ENCODE measurements at places on chromosomes 6 and 20.
A peak's percentile ranks its signal among the peaks of the same experiment; 100 is the strongest.

DNA sequence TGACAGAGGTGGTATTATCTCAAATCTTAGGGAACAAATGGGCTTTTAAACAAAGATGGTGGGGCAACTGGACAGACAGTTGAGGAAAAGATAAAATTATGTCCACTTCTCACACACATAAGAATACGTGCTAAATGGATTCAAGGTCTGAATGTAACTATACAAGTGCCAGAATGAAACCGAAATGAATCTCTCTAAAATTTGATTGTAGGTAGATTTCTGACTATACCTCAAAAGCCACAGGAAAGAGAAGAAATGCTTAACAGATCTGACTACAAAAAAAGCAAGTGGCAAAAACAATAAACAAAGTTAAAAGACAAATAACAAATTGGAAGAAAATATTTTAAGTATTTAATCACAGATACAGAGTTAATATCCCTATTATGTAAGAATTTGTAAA lies 182.7 kb upstream of the OLIG3 start:
- DNase-seq = no peak

DNA sequence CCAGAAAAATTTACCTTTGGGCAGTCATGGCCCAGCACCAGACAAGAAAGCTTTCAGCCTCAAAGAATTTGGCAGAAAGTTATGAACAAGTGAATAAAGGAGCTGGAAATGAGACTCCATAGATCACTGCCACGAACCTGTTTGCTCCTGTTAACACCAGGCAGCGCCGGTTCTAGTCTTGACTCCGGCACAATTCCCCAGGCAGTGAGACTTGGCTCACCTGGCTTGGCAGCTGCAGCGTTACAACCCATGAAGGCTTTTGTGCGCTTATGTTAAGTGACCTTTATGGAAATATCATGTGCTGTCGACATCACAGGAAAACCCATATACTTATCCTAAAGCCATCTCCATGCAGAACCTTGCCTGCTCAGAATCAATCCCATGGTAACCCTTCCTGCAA lies 22.2 kb upstream of the FOXC1 start:
- DNase-seq = no peak

DNA sequence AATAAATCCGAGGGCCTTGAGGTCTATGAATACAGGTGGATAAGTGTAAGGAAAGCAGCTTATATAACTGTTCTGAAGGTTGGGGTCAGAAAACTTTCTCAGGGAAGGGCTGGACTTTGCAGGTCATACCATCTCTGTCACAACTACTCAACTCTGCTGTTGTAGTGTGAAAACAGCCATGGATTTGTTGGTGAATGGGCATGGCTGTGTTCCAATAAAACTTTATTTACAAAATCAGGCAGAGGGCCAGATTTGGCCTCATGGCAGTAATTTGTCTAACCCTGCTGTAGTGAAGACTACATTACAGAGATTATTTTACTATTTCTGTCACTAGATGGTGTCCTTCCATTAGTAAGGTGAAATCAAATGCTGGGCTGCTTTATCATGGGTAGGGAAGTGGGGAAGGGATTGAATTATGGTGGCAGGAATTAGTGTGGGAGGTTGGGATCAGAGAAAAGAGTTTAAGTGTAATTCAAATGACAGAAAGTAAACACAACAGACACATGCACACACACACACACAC lies 409.6 kb upstream of the CHD6 start:
- DNase-seq = peak; percentile 8

DNA sequence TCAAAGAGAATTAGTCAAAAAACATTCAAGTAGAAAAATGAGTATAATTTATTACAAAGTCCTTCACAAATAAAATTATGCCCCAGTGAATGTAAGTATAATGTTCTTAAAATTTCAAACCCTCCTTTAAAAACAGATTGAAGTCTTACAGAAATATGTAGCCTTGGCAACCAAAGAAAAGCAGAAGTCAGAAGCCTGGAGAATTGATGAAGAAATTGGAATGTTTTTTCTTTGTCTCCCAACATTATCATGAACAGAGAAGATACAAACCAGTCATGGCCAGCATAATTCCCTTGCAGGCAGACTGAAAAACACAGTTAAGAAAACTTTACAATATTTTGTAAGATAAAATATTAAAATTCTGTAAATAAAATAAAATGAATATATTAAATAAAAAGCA lies 221.9 kb downstream of the TBC1D32 start:
- no peak for DNase-seq

GRCh38 chr20:35629427-35630145 lies 14.0 kb downstream of the SPAG4 start:
- no peak for DNase-seq

- no peak for DNase-seq
Observed at GRCh38 chr20:40599987-40600386, 89.0 kb downstream of the MAFB start.

GRCh38 chr6:89583559-89583958 lies 55.0 kb downstream of the LYRM2 start:
- no peak for DNase-seq

DNA sequence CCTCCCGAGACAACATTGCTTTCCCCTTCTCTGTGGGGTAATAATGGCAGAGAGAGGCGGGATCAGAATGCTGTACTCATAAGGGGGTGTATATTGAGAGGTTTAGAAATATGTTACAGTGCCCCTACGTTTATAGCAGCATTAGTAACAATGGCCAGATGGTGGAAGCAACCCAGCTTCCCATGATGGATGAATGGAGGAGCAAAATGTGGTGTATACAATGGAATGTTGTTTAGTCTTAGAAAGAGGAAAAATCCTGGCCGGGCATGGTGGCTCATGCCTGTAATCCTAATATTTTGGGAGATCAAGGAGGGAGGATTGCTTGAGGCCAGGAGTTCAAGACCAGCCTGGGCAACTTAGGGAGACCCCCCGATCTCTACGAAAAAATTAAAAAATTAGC lies 12.9 kb downstream of the BANF2 start:
- DNase-seq = no peak

- no peak for DNase-seq
Observed at GRCh38 chr6:125041740-125042459, 79.7 kb downstream of the RNF217 start.

DNA sequence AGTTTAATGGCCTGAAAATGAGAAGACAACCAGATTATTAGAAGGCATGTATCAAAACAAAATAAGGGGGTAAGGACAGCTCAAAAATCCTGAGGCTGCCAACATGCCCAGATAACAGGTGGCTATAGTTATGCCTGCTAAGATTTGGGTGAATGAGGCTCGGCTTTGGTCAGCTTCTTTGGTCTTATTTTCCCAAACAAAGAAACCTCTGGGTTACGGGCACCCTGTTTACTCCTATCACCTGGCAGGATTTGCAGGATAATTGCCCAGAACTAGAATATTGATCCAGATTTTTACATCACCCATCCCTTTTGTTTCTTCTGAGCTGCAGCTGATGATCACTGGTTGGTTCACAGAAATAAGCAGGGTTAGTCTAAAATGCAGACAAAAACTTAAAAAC lies 74.3 kb downstream of the SLC16A10 start:
- DNase-seq = no peak

DNA sequence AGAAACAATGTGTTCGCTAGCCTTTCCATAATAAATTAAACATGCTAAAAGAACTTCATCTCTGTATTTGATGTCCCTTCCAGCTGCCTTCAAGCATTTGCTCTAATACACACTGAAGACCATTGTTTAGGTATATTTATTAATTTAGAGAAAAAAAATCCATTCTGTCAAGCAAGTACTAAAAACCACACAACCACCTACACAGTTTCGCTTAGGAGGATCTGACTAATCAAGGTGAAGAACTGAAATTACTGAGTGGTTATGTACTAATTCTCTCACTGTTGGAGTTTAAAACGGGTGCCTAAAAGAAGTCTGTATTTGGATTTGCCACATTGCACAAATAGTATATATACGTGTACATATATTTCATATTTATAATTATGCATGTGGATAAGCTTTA lies 58.9 kb downstream of the GMDS start:
- no peak for DNase-seq

GRCh38 chr20:973785-974194 lies 28.3 kb downstream of the RSPO4 start:
- peak; percentile 50 for DNase-seq

GRCh38 chr6:137084090-137084489 lies 39.3 kb upstream of the IL20RA start:
- DNase-seq = no peak

DNA sequence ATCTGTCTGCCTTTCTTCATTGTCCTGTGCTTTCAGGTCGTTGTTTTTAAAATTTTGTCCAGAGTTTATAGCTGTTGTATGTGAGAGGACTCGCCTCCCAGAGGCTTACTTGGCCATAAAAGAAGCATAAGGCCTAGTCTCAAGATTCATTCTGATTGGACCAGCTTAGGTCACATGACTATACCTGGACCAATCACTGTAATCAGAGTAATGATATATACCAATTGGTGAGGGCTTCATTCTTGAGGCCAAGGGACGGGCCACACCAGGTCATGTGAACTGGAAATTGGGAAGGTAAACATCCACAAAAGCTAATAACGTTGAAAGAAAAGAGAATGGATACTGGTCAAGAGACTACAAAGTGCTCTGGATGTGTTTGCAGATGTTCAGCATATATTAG lies 141.4 kb upstream of the SULF2 start:
- no peak for DNase-seq

- DNase-seq = no peak
Observed at GRCh38 chr6:51028276-51028675, 209.6 kb downstream of the TFAP2B start.

- no peak for DNase-seq
Observed at GRCh38 chr6:126795161-126795560, 323.3 kb upstream of the RSPO3 start.

DNA sequence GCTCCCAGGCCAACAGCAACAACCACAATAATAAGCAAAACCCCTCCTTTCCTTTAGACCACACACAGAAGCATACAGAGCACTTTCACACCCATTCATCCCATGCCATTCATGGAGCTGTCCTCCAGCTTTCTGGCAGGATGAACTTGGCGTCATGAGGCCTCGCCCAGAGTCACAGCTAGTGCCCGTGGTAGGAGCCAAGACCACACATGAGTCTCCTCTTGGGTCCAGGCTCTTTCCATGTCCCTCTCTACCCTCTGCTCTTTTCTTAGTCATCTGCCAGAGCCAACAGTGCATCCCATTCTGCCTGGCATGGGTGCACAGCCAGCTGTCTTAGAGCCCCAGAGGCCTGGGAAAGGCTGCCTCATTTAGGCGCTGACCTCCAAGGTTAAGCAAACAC lies 1.8 kb upstream of the TGM3 start:
- DNase-seq = no peak

DNA sequence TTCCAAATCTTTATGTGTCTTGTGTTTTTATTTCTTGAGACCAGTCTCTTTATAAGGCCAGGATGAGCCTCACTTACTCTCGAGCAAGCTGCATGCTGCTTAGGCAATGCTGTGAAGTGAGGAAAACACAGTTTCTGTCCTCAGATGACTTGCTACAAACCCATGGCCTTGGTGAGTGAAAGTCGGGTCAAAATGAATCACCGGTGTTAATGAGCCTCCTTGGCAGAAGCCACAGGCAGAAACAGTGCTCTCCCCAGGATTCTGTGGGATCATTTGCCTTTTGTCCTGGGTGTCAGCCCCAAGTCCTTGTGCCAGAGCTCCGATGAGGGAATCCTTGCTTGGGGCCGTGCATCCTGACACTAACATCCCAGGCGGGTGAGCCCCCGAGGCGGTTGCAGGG lies 482.5 kb downstream of the QKI start:
- no peak for DNase-seq

- DNase-seq = no peak
Observed at GRCh38 chr6:16429669-16430068, 191.3 kb downstream of the GMPR start.

GRCh38 chr6:29847871-29848630 lies 20.4 kb downstream of the HLA-G start:
- peak; percentile 85 for DNase-seq

GRCh38 chr6:109820706-109821350 lies 129.7 kb downstream of the FIG4 start:
- DNase-seq = no peak

DNA sequence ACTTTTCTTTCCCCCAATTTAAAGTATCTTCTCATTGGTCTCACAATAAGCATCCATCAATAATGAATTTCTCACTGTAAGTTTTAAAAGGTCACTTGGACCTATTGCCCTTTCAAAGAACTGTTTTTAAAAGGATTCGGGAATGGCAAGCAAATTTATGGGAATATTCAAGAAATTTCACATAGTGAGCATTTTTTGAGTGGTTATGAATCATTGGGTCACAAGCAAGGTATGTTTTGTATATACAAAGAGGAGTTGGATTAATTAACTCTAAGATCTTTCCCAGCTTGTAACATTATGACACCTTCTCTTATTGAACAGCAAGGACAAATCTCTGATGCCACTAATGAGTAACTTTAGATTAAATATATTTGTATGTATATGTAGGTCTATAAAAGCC lies 165.0 kb downstream of the MOXD1 start:
- no peak for DNase-seq

- no peak for DNase-seq
Observed at GRCh38 chr6:122713138-122713537, 66.4 kb upstream of the FABP7 start.

Measured in RPMI8226 (cell line).